ENCODE measurements at places on chromosomes 7 and 10.

DNA sequence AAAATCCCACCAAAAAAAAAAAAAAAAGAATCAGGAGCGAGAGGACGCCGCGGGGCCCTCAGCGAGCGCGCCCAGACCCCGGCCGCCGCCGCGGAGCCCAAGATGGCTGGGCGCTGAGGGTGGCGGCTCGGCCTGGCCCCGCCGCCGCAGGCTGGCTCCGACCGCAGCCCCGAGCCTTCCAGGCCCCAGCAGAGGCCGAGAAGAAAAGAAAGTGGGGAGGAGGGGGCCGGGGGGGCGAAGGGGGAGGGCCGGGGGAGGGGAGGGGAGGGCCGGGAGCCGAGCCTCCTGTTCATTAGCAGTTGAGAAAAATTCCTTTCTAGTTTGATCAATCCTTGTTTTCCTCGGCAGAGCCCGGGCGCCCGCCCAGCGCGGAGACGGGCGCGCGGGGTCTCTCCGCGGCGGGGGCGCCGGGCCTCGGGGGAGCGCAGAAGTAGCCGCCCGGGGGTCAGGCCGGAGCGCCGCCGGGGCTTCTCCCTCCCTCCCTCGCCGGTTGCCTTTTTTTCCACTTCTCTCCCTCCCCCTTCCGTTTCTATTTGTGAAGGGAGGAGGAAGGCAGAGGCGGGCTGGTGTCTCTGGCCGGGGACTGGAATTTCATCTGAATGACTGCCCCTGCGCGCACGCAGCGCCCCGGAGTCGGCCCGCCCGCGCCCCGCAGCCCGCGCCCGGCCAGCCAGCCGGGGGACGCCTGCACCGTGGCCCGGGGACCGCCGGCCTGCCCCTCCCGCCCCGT lies 778 bp upstream of the TRIM8 start:
- no peaks in the 10 kb centered on the region for H3K27me3 ChIP-seq
- peak overlapping the region; percentile 85 for H3K4me3 ChIP-seq

- H3K36me3 ChIP-seq = no peaks in the 10 kb centered on the region
- H3K27ac ChIP-seq = no peak overlapping the region
- no peaks in the 10 kb centered on the region for H3K4me1 ChIP-seq
- no peak overlapping the region for H3K4me3 ChIP-seq
Measured at GRCh38 chr10:97925308-97925938, 75.8 kb downstream of the GOLGA7B start.

GRCh38 chr7:152108359-152108758 lies 82.9 kb downstream of the GALNT11 start:
- DNase-seq = no peak
- no peak overlapping the region for H3K4me3 ChIP-seq
- no peak overlapping the region for H3K27ac ChIP-seq
- peaks cover 4% of the 10 kb centered on the region for H3K4me1 ChIP-seq
- peaks cover 17% of the 10 kb centered on the region for H3K36me3 ChIP-seq

DNA sequence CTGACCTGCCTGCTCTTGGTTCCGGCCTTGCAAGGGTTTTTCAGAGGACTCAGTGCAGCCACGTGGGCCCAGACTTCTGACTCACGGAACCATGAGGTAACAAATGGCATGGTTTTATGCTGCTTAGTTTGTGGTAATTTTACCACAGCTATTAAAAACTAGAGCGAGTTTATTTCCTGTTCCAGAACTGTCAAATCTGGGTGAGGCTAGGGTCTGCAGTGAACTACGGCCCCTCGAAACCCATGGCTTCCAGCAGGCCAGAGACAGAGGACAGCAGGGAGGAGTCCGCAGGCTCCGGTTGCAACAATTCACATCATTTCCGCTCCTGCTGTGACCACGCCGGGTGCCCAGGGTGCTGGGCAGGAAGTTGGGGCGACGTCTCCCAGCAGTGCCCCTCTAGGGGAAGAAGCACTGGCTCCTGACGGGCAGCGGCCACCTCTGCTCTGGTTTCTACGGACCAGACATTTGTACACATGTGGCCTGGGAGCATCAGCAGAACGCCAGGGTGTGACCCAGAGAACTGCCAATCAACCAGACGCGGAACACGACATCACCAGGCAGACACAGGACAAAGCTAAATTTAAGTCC lies 74.8 kb downstream of the ADARB2 start:
- peaks cover 10% of the 10 kb centered on the region for H3K27me3 ChIP-seq
- no peak overlapping the region for H3K27ac ChIP-seq
- DNase-seq = no peak
- no peaks in the 10 kb centered on the region for H3K4me1 ChIP-seq
- no peaks in the 10 kb centered on the region for H3K36me3 ChIP-seq
- H3K4me3 ChIP-seq = no peak overlapping the region

DNA sequence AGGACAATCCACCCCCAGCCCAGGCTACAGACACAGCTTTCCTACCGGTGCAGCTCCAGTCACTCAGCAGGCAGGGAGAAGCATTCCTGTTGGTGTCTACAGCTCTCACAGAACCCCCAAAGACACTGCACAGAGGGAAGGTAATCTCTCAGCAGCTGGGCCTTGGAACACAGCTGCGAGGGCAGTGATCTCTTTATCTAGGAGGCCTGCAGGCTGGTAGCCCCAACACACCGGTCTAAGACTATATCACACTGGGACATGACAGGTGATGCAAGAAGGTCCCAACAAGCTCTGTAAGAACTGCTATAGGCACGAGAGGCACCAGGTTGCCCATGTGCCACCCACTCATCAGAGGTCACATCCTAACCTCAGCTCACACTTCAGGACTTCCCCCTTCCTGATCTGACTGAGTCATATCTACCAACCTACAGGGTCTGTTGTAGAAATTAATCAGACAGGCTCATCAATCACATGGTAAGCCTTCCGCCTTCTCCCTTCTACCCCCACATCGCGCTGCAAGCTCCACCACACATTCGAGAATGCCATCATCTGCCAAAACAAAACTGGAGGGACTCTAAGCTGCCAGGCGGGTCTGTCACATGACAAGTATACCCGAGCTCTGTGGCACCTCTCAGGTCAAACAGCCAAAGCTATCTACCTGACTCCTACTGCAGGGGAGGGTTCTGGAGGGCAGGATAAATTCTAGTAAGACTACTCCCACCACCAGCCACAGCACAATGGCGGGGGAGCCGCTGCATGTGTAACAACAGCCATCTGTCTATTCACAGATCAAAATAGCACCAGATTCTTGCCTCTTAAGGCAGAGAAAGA lies 26.1 kb downstream of the FAM53B start:
- H3K27ac ChIP-seq = peak overlapping the region; percentile 96
- no peaks in the 10 kb centered on the region for H3K27me3 ChIP-seq
- peaks cover 39% of the 10 kb centered on the region for H3K36me3 ChIP-seq
- DNase-seq = peak; percentile 72

DNA sequence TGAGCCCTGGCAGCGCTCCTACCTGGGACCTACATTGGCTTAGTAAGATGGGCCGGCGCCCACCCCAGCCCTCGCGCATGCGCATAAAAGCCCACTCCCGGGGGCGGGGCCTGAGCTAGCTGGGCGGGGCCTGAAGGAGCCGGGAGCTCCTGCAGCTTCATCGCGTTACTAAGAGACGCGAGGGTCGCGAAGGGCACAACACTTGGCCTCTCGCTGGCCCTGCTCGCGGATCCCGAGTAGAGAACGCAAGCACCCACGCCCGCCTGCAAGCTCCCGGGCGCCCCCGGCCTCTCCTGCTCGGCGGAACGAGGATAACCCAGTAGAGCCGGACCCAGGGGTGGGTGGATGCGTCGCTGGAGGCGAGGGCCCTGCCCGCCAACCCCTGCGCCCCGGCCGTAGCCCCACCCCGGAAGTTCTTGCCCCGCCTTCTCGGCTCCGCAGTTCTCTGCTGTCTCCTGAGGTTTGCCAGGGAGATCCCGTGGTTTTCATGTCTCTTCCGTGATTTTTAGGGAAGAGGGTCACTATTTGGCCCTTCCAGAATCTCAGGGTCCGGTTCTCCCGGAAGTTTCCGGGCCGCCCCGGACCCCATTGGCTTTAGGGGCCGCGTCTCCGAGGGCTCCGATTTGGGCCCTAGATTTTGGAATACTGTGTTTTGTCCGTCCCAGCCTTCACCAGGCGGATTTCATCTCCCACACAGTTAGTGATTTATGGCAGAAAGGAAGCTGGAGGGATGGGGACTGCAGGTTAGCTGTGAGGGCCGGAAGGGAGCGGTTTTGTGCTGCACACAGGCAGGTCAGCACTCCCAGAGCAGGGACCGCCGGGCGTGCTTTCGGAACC lies at the start of gene MEIG1:
Gene MEIG1 (plus strand): TSS at position 168 of the 837 bp plus-strand sequence. CDS start 7,081 bp downstream, outside the sequence.
- peak; percentile 92 for DNase-seq

GRCh38 chr10:3668276-3668965 lies 116.6 kb downstream of the KLF6 start:
- H3K4me1 ChIP-seq = peaks cover 45% of the 10 kb centered on the region
- no peaks in the 10 kb centered on the region for H3K27me3 ChIP-seq
- peaks cover 4% of the 10 kb centered on the region for H3K36me3 ChIP-seq
- peak overlapping the region; percentile 82 for H3K4me3 ChIP-seq
- peak; percentile 80 for DNase-seq

DNA sequence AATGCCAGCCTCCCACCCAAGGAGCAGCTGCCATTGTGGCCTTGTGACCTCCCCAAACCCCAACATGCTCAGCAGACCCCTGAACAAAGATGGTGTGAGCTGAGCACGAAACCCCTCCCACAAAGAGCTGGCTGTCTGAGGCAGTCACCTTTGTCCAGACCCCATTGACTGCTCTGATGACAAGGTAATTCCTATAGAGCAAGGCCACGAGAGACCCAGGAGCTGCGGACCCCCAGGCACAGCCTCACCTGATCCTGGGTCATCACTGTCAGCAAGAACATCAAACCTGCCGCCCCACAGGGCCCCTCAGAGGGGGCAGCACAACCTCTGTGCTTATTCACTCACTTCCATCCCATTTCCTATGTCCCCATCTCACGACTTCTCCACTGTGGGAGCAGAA lies 102.6 kb downstream of the CPXM2 start:
- peaks cover 3% of the 10 kb centered on the region for H3K27me3 ChIP-seq
- DNase-seq = no peak
- no peak overlapping the region for H3K27ac ChIP-seq
- H3K36me3 ChIP-seq = no peaks in the 10 kb centered on the region

GRCh38 chr7:68015122-68015977 lies 1018.7 kb downstream of the TYW1 start:
- DNase-seq = no peak
- H3K27ac ChIP-seq = no peak overlapping the region
- H3K36me3 ChIP-seq = no peaks in the 10 kb centered on the region

DNA sequence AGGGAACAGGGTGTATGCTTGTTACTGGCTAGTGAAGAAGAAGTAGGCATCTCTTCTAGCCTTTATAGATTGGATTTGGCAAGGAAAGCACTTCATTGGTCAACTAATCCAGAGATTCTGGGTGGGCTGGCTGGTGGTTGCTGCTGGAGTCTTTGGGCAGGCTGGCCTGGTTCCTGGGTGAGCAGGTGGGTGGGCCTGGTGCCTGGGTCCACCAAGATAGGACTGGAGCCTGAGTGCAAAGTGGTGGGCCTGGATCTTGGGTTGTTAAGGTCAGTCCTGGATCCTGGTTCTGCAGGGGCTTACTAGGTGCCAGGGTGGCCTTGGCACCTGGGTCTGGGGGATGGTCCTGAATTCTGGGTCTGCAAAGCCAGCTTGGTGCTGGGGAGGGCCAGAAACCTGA lies 482.4 kb upstream of the GHITM start:
- DNase-seq = no peak
- H3K4me1 ChIP-seq = no peaks in the 10 kb centered on the region
- H3K36me3 ChIP-seq = no peaks in the 10 kb centered on the region
- no peaks in the 10 kb centered on the region for H3K27me3 ChIP-seq

- DNase-seq = no peak
- H3K27ac ChIP-seq = no peak overlapping the region
- no peak overlapping the region for H3K4me3 ChIP-seq
- H3K27me3 ChIP-seq = peaks cover 5% of the 10 kb centered on the region
- no peaks in the 10 kb centered on the region for H3K36me3 ChIP-seq
Measured at GRCh38 chr7:143171697-143172096, 11.5 kb upstream of the TAS2R39 start.

DNA sequence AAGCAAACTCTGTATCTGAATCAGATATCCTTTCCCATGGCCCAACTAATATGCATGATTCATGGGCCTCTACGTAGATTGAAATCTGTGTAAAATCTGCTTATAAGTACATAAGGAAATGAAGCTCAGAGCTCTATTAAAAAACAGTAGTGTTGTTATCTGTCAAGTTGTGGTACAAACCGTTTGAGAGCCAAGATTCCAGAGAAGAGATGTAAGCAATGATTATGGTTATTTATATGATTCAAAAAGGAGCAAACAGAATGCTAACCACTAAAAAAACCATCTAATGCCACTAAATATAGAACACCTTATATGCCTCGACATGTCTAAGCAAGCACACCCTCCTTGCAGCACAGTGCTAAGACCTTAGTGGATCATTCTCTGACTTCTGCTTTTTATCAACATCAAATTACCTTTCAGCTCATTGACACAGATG lies 26.6 kb downstream of the RPP38 start:
- peak overlapping the region; percentile 71 for H3K27ac ChIP-seq
- H3K36me3 ChIP-seq = peaks cover 50% of the 10 kb centered on the region
- no peak for DNase-seq
- peaks cover 43% of the 10 kb centered on the region for H3K4me1 ChIP-seq

DNA sequence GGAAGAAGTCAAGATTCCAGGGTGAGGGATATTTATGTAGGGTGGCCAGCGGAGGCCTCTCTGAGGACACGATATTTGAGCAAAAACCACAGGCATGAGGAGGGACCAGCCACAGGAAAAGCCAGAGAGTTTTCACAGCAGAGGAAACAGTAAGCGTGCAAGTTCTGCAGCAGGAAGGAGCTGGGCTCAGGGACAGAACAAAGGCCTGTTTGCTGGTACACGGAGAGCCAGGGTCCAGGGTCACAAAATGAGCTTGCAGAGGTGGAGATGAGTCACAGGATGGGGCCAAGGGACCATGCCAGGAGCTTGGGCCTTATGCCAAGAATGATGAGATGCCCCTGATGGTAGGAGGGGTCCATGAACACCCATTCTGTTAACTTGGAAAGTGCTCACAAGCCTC lies 283.5 kb downstream of the PLXNA4 start:
- no peak overlapping the region for H3K4me3 ChIP-seq
- no peaks in the 10 kb centered on the region for H3K4me1 ChIP-seq
- peaks cover 7% of the 10 kb centered on the region for H3K27me3 ChIP-seq
- H3K36me3 ChIP-seq = no peaks in the 10 kb centered on the region

DNA sequence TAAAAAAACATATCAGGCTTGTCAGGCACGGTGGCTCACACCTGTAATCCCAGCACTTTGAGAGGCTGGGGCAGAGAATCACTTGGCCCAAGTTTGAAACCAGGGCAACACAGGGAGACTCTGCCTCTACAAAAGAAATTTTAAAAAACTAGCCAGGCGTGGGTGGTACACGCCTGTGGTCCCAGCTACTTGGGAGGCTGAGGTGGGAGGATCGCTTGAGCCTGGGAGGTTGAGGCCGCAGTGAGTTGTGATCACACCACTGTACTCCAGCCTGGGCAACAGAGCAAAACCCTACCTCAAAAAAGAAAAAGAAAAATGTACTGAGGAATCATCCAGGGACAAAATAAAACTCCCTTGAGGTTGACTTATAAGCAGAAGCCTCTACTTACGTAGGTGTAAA lies 149.9 kb upstream of the KLF14 start:
- no peak for DNase-seq
- peaks cover 57% of the 10 kb centered on the region for H3K36me3 ChIP-seq
- no peaks in the 10 kb centered on the region for H3K27me3 ChIP-seq

- no peaks in the 10 kb centered on the region for H3K36me3 ChIP-seq
- peaks cover 3% of the 10 kb centered on the region for H3K4me1 ChIP-seq
- H3K4me3 ChIP-seq = no peak overlapping the region
- H3K27me3 ChIP-seq = no peaks in the 10 kb centered on the region
Measured at GRCh38 chr7:41630741-41631140, 72.1 kb downstream of the INHBA start.

- H3K36me3 ChIP-seq = no peaks in the 10 kb centered on the region
- H3K4me3 ChIP-seq = no peak overlapping the region
- H3K27ac ChIP-seq = peak overlapping the region; percentile 9
Measured at GRCh38 chr10:1209355-1209979, 153.3 kb downstream of the WDR37 start.
